ENCODE measurements at places on chromosomes 6 and 20. TPM values are rescaled to one million over a fixed set of nuclear protein-coding genes. Genes with fewer than 3 reads are reported as not detected.

GRCh38 chr6:136927292-136927691 lies 5.2 kb downstream of the SLC35D3 start:
- no peaks in the 10 kb centered on the region for H3K4me1 ChIP-seq
- no peak overlapping the region for H3K27ac ChIP-seq
- peaks cover 11% of the 10 kb centered on the region for H3K27me3 ChIP-seq
- no peaks in the 10 kb centered on the region for H3K36me3 ChIP-seq
- no peak overlapping the region for H3K4me3 ChIP-seq
- DNase-seq = no peak

DNA sequence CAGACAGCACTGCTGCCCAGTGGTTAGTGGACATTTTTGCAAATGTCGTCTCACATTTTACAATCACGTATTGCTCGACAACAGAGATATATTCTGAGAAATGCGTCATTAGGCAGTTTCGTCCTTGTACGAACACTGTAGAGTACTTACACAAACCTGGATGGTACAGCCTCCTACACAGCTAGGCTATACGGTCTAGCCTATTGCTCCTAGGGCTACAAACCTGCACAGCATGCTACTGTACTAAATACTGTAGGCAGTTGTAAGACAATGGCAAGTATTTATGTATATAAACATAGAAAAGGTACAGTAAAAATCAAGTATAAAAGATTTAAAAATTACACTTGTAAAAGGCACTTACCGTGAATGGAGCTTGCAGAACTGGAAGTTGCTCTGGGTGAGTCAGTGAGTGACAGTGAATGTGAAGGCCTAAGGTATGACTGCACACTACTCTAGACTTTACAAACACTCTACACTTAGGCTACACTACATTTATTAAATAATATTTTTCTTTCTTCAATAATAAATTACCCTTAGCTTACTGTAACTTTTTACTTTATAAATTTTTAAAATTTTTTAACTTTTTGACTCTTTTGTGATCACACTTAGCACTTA lies 43.1 kb downstream of the ALDH5A1 start:
- H3K4me3 ChIP-seq = no peak overlapping the region
- H3K27me3 ChIP-seq = no peaks in the 10 kb centered on the region
- H3K36me3 ChIP-seq = no peaks in the 10 kb centered on the region
- no peak for DNase-seq

- no peaks in the 10 kb centered on the region for H3K36me3 ChIP-seq
- no peaks in the 10 kb centered on the region for H3K27me3 ChIP-seq
- DNase-seq = no peak
- no peak overlapping the region for H3K4me3 ChIP-seq
Observed at GRCh38 chr6:46116289-46116688, 13.5 kb upstream of the ENPP4 start.

MAS1 gene
- 0.35 TPM for total RNA-seq

DNA sequence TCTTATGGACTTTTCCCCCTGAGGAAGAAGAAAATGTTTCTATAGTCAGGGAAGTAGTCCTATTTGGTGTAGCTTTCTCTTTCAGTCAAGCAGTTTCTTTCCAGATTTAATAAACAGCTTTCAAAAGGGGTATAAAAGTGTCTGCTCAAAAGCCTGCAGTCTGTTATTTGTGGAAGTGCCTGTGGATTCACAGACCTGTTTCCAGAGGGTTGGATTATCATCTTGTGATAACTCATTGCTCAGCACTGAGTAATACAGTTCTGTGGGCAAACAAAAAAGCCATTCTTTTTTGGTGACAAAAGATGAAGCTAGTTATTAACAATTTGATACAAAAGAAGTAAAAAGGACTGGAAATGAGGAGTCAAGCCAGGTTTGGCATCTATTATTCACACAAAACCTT lies 358.2 kb upstream of the ID4 start:
- H3K4me1 ChIP-seq = no peaks in the 10 kb centered on the region
- peak overlapping the region; percentile 43 for H3K27ac ChIP-seq
- no peaks in the 10 kb centered on the region for H3K36me3 ChIP-seq
- H3K4me3 ChIP-seq = no peak overlapping the region
- no peaks in the 10 kb centered on the region for H3K27me3 ChIP-seq

DNA sequence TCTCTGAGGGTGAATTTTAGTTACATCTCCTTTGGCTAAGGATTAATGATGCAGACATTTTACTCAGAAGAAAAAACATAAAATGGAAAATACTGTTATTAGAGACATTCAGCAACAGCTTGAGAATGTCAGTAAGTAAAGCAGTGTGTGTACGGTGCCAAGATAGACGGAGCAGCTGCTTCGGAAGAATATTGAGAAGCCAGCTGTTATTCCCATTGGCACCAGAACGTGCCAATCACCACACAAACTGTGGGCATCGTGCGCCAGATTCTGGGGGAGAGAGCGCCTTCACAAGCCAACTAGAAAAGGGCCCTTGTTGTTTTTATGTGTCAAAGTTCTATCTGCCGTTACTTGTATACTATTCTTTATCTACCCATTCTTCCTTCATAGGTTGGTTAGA lies 163.4 kb downstream of the MTFR2 start:
- DNase-seq = no peak
- H3K4me3 ChIP-seq = no peak overlapping the region
- no peaks in the 10 kb centered on the region for H3K36me3 ChIP-seq
- H3K27ac ChIP-seq = peak overlapping the region; percentile 55

DNA sequence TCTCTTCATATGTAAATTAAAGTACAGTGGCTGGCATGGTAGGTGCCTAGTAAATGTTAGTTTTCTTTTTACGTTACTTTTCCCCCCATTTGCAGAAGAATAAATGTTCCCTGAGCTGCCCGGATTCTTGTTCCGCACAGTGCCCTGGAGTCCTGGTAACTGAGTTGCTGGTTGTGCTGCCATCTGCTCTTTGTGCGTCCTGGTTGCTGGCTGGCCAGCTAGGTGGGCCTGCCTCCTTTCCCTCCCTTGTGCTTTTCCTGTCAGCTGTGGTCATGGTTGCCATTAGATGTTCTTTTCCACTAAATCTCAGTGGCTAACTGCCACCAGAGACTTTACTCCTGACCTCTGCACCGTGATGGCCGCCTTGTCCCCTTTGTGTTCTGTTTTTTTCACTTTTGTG lies 28.6 kb downstream of the CEP43 start:
- H3K27me3 ChIP-seq = no peaks in the 10 kb centered on the region
- H3K4me3 ChIP-seq = no peak overlapping the region
- DNase-seq = no peak
- no peaks in the 10 kb centered on the region for H3K4me1 ChIP-seq
- H3K27ac ChIP-seq = no peak overlapping the region
- H3K36me3 ChIP-seq = no peaks in the 10 kb centered on the region
